Right cardiac atrium (tissue), 5 donors: ENCODE measurements at places on chromosomes 4 and X. TPM values are rescaled to one million over a fixed set of nuclear protein-coding genes. Genes with fewer than 3 reads are reported as not detected.

DNA sequence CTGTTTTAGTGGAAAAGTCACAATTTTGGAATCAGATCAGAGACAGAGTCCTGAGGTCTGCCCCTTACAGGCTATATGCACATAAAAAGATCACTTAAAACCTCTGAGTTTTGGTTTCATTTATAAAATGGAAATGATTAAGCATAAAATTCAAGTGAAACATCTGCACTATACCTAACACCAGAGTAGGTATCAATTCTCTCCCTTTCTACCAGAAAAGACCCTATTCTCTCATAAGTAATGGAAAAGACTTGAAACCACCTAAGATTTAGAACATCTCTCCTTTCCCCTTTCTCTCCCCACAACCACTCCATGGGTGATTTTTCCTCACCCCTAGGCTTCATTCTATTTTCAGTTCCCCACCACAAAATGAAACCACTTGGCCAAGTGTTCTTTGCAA is 907 bp downstream of the LHFPL1 start:
- DNase-seq = no peak

DNA sequence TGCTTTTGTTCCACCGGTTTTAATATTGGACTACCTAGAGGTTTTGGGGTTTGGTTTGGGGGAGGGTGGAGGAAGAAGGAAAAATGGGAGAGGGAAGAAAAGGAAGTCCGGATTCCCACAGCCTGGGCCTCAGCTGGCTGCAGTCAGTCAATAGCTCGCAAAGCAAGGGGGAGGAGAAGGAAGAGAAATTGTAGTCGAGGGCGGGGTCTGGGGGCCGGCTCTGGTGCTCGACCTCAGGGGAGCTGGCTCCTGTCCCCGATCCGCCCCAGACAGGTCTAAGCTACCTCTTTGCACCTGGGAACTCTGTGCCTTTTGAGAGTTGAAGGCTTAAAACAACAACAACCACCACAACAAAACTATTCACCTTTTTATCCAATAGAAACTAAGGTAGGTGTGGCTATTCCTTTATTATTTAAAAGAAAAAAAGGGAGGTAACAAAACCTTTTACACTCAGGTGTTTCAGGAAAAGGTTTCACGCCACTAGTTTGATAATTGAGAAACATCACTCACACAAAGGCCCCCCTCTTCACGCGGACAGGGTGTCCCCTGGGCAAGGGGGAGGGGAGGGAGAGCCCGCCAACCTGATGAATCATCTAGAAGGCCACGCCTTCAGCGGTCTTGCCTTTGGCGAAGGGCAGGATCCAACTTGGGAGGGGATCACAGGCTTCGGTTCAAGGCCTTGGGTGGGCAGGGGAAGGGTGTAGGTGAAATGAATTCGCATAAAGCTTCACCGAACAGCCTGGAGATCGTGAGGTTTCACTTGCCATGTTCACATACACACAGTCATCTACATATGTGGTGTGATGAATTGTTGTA is 1.6 kb upstream of the LNX1 start:
- DNase-seq = peak; percentile 71

DNA sequence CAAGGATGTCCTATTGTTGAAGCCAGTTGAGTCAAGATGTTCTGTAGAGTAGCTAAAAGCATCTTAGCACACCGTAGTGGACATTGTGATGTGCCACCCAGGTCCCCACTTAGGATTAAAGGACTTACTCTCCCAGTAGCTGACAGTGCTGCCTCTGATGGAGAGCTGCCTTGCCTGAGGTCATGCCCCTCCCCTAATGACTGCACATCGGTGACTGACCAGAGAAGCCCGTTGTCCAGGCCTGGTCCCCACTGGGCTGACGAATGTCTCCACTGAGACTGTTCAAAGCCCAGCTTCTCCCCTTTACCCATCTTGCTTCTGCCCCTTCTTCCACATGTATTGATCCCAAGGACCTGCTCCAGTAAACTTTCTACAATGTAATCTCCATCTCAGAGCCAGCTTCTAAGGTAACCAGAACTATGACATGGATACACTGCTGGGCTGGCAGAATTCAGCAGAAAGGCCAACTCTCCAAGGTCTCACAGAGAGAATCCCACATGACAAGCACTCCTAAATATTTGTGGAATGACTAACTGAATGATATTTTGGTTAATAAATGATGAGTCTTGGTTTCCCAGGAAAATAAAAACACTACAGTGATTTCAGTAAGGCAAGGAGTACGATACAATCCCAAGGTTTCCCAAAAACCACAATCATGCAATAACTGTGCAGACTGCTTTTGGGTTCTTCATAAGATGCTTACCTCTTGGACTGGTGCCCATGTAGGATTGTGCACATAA is 82.4 kb upstream of the TMEM150C start:
- DNase-seq = no peak

The HMX1 gene
- not detected for total RNA-seq

- DNase-seq = no peak
Observed at GRCh38 chr4:160826339-160826679, 1337.5 kb downstream of the FSTL5 start.

The USP46 gene
- total RNA-seq = 63.7 TPM

The ASMT gene
- total RNA-seq = not detected

DNA sequence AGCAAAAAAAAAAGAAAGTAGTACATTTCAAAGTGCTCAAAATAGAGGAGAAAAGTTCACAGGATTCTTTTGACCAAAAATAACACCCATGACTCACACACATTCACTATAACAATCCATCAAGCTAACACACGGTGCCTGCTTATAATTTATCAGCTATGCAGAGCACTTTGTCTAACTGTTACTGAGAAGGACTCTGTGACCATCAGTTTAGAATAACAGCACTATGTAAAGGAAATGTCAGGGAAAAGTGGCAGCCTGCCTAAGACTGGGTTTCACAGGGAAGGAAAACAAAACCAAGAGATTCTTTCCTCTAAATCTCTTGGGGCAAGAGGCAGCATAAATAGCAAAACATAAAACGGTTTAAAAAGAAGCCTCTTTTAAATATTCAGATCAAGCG is 54.8 kb downstream of the CCDC149 start:
- DNase-seq = no peak

GRCh38 chrX:71195964-71196649 is 26.9 kb upstream of the GJB1 start:
- no peak for DNase-seq

The BANK1 gene
- 0.20 TPM for total RNA-seq

DNA sequence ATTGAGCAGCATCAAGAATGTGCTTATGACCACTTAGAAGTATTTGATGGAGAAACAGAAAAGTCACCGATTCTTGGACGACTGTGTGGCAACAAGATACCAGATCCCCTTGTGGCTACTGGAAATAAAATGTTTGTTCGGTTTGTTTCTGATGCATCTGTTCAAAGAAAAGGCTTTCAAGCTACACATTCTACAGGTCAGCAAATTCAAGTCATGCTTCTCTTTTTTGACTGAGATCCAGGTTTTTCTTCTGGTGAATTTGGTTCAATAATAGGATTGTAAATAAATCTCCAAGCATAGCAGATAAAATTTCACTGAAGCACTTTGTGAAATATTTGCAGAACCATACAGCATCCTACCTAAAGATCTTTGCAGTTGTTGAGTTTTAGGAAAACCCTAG is 218.1 kb downstream of the TLL1 start:
- no peak for DNase-seq

GRCh38 chrX:100685284-100685996 is 41.4 kb downstream of the SRPX2 start:
- DNase-seq = peak; percentile 20

The XAGE1A gene
- total RNA-seq = not detected

- DNase-seq = no peak
Observed at GRCh38 chr4:76253511-76253910, 2.0 kb downstream of the FAM47E start.

GRCh38 chrX:41516999-41517765 is 70.0 kb downstream of the NYX start:
- no peak for DNase-seq

The FGG gene
- not detected for total RNA-seq

DNA sequence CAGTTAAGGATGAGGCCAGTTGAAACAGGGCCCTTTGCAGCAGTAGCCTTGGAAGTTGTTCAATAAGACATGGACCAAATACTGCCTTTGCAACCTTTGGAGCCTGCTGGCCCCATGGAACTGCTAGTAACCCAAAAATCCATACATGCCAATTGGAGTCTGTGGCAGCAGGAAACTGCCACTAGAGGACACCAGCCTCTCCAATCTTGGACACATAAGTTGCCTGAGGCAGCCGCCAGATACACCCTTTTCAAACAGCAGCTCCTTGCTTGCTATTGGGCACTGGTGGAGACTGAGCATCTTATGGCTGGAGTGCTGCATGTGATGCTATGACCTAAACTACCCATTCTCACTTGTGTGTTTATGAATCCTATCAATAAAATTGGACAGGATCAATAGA is 14.8 kb upstream of the LAP3 start:
- no peak for DNase-seq

The BMX gene
- 5.9 TPM for total RNA-seq

The ALB gene
- total RNA-seq = not detected

DNA sequence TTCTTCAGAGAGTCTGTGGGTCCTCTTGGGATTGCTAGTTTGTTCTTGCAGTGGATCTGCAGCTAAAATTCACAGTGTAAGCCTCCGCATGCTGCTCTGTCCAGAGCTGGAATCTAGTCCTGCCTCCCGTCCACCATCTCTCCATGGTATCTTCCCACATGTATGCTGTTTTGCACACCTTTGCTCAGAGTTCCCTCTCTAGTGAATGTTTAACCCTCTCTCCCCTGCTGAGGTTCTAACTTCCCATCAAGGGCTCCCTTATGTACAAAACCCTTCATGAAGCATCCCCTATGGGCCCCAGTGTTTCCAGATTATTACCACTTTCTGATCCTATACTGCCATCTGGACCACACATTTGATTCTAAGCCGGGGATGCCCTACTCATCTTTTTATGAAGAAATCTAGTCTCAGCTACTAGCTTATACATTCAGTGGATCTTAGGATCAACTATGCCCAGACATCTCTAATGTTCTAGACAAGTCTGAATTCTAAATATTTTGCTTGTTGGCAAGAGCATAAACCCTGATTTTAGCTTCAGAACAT is 157.3 kb downstream of the CPEB2 start:
- DNase-seq = no peak

The CAPN6 gene
- not detected for total RNA-seq

GRCh38 chrX:39627257-39627656 is 470.5 kb downstream of the BCOR start:
- peak; percentile 59 for DNase-seq

- DNase-seq = no peak
Observed at GRCh38 chr4:113587640-113588275, 173.8 kb downstream of the CAMK2D start.

- DNase-seq = no peak
Observed at GRCh38 chr4:129968778-129969177, 872.8 kb downstream of the C4orf33 start.

The YIPF7 gene
- total RNA-seq = 2.6 TPM

- no peak for DNase-seq
Observed at GRCh38 chr4:94349193-94349592, 6.6 kb upstream of the HPGDS start.

The HMGN5 gene
- 5.6 TPM for total RNA-seq

The ADH1A gene
- total RNA-seq = 1.3 TPM

- no peak for DNase-seq
Observed at GRCh38 chr4:4216648-4217047, 10.1 kb downstream of the OTOP1 start.

The PHKA2 gene
- 30.1 TPM for total RNA-seq

- no peak for DNase-seq
Observed at GRCh38 chrX:150856101-150856500, 42.4 kb downstream of the CD99L2 start.

DNA sequence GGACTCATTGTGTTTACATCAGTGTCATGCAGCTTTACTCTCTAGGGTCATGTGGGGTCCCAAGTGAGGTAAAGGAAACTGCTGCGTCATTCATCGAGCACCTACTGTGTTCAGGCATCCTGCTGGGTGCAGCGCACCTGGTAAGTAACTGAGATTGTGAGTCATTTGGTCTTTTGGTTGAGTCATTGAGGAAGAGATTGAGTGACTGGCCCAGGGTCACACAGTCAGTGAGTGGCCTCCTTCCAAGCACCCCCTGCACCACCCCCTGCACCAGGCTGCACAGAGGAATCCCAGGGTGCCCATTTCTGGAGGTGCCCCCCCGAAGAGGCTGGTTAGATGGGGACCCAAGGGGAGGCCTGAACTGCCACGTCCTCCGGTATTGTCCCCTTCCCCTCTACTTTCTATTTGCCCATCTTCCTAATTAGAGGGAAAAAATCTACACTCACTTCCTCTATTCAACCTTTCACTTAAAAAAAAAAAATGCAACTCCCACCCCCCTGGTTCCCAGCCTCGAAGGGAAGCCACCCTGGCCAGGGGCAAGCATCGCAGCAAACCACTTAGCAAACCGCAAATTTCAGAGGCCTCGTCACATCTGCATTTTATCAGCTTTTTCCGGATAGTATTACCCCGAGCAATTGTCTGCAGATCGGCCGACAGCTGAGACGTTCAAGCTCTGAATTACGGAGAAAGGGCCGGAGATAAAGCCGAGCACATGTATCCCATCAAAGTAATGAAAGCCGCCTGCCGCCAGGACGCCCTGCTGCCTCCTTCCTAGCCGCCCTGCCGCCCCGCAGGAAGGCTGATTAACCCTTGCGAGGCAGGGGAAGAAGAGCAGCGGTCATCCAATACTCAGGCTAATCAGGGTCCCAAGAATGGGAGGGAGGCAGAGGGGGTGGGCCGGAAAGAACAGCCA is 96.3 kb upstream of the MSX1 start:
- DNase-seq = no peak

The STOX2 gene
- 19.1 TPM for total RNA-seq

DNA sequence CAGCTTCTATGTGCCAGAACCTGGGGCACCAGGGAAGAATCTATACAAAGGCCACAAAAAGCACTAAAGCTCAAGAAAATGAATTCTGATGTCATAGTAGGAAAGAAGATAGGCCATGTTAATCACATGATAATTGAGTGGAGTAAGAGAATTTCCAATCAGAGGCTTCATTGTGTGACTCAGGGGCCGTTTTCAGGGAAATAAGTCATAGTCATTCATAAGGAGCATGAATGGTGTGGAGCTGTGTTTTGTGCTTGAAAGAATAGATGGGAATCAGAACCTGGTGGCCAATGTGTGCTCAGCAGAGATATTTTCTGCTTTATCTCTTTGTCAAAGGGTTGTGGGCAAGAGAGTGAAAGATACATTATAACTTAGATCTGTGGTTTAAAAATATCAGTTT is 102.4 kb upstream of the ZDHHC15 start:
- no peak for DNase-seq

The LRRC66 gene
- 0.74 TPM for total RNA-seq

The MAGEH1 gene
- total RNA-seq = 21.1 TPM

GRCh38 chr4:128589384-128589965 is 220.0 kb upstream of the JADE1 start:
- DNase-seq = no peak
